ENCODE measurements at places on chromosomes 4 and X. TPM values are rescaled to one million over a fixed set of nuclear protein-coding genes. Genes with fewer than 3 reads are reported as not detected.

DNA sequence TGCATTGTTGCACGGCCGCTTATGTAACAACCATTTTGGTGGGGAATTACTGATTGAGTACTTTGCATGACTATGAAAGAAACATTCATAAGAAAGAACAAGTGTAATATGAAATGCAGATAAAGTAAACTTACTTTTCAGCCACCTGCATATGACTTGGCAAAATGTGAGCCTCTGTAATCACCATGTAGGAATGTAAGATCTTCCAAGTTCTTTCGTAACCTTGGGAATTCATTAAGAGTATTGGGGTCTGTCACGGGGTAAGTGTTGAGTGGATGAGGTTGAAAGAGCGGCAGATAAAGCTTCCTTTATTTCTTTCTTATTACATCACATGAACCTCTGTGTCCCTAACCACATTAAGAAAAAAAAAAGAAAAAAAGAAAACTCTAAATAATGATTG is 348.5 kb upstream of the NR3C2 start:
- H3K27me3 ChIP-seq: no peaks in the 10 kb centered on the region
- no peaks in the 10 kb centered on the region for H3K4me1 ChIP-seq
- no peaks in the 10 kb centered on the region for H3K36me3 ChIP-seq
- H3K27ac ChIP-seq: no peak overlapping the region

DNA sequence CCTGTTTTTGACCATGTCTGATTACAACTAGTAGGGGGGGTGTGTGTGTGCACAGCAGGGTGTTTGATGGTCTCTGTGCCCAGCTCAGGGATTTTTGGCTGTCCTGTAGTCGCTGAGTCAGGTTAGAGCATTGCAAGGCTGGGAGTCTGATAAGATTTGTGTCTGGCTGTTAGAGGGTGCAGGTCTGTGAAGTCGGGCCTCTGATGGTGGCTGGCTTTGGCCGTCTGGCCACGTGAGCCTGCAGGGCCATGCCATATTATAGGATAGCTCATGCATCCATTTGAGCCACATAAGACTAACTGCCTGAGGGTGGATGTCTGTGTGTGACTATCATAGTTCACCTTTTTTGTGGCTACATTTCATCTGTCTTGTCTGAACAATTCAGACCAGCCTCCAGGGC is 4.9 kb downstream of the PORCN start:
- H3K27ac ChIP-seq: no peak overlapping the region
- H3K4me3 ChIP-seq: no peak overlapping the region
- DNase-seq: no peak
- no peaks in the 10 kb centered on the region for H3K36me3 ChIP-seq
- no peaks in the 10 kb centered on the region for H3K27me3 ChIP-seq

Gene FGFRL1
- 14.5 TPM for total RNA-seq

- no peaks in the 10 kb centered on the region for H3K36me3 ChIP-seq
- DNase-seq: no peak
- H3K4me3 ChIP-seq: no peak overlapping the region
- H3K27ac ChIP-seq: no peak overlapping the region
- H3K27me3 ChIP-seq: no peaks in the 10 kb centered on the region
These were observed 21.6 kb downstream of the GK start for GRCh38 chrX:30674799-30675198.

DNA sequence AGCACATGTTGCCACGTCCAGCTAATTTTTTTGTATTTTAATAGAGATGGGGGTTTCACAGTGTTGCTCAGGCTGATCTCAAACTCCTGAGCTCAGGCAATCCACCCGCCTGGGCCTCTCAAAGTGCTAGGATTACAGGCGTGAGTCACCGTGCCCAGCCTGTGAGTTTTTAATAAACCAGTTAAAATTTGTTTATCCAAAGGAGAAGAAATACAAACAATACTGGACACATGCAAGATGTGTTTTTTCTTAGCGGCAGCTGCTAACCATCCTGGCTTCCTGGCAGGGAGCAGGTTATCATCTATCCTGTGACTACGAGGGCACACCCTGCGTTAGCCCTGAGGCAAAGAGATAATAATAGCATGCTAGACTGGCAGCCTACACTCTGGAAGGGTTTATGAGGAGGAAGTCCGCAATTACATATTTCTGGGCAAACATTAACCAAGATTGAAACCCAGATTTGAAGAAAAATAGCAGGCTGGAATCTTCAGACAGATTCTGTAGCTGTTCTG is 191.4 kb downstream of the SPRY1 start:
- H3K4me1 ChIP-seq: no peaks in the 10 kb centered on the region
- no peaks in the 10 kb centered on the region for H3K36me3 ChIP-seq
- no peak overlapping the region for H3K27ac ChIP-seq
- no peak overlapping the region for H3K4me3 ChIP-seq

- H3K4me1 ChIP-seq: no peaks in the 10 kb centered on the region
- no peak for DNase-seq
- no peaks in the 10 kb centered on the region for H3K27me3 ChIP-seq
- no peaks in the 10 kb centered on the region for H3K36me3 ChIP-seq
These were observed 443.7 kb upstream of the ATOH1 start for GRCh38 chr4:93384887-93385286.

GRCh38 chrX:74535086-74535407 is 79.4 kb downstream of the RLIM start:
- H3K27ac ChIP-seq: no peak overlapping the region
- H3K4me3 ChIP-seq: peak overlapping the region; percentile 55
- no peaks in the 10 kb centered on the region for H3K36me3 ChIP-seq
- DNase-seq: no peak

- no peaks in the 10 kb centered on the region for H3K27me3 ChIP-seq
- no peak overlapping the region for H3K27ac ChIP-seq
- DNase-seq: no peak
- no peak overlapping the region for H3K4me3 ChIP-seq
- no peaks in the 10 kb centered on the region for H3K36me3 ChIP-seq
- no peaks in the 10 kb centered on the region for H3K4me1 ChIP-seq
These were observed 61.4 kb downstream of the IGFBP7 start for GRCh38 chr4:57048590-57049304.

Gene SPATA4
- total RNA-seq: not detected

DNA sequence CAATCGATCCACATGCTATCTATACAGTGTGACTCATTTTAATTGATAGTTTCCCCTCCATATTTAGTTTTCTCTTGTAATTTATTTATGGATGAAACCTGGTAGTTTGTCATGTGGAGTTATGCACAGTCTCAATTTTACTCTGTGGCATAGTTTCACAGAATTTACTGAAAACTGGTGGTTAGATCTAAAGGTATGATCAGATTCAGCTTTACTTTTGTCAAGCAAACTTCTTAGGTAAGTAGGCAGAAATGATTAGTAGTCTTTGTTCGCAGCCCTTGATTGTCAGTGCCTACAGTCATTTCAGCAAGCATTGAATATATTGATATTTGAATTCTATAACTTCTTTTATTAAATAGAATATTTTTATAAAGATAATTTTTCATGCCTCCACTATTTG is 2.5 kb downstream of the ADD1 start:
- H3K4me1 ChIP-seq: peaks cover 54% of the 10 kb centered on the region
- H3K27ac ChIP-seq: no peak overlapping the region
- DNase-seq: no peak
- no peaks in the 10 kb centered on the region for H3K36me3 ChIP-seq

- peaks cover 12% of the 10 kb centered on the region for H3K27me3 ChIP-seq
- no peak overlapping the region for H3K4me3 ChIP-seq
- no peaks in the 10 kb centered on the region for H3K4me1 ChIP-seq
These were observed 3.7 kb upstream of the C4orf36 start for GRCh38 chr4:86895692-86896488.

Gene TRAM1L1
- total RNA-seq: not detected

Gene AWAT2
- total RNA-seq: not detected

Gene MAGEA1
- total RNA-seq: not detected

- no peak for DNase-seq
- H3K36me3 ChIP-seq: no peaks in the 10 kb centered on the region
- no peak overlapping the region for H3K27ac ChIP-seq
- no peaks in the 10 kb centered on the region for H3K27me3 ChIP-seq
These were observed 173.1 kb upstream of the VCX3A start for GRCh38 chrX:6708041-6708440.

All from CD8-positive, alpha-beta memory T cell (primary cell).